Right atrium auricular region (tissue), 2 donors: ENCODE measurements at places on chromosomes 6 and 20.
A peak's percentile ranks its signal among the peaks of the same experiment; 100 is the strongest.

DNA sequence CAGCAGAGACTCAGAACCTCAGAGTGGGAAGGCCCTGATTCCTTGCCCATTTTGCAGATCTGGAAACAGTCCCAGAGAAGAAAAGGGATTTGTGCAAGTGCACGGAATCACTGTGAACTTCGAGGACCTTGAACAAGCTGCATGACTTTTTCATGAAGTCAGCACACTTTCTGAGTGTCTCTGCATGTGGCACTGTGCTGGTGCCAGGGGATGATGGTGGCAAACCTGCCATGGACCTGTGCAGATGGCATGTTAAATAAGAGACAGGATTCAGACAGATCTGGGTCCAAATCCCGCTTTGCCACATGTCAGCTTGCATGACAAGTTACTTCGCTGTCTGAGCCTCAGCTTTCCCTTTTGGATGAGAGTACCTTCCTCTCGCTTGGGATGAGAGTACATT lies 26.8 kb downstream of the ZNF831 start:
- H3K4me1 ChIP-seq, result no peaks in the 10 kb centered on the region
- H3K27ac ChIP-seq, result no peak overlapping the region
- DNase-seq, result peak; percentile 54
- no peak overlapping the region for H3K4me3 ChIP-seq
- no peaks in the 10 kb centered on the region for H3K27me3 ChIP-seq
- no peaks in the 10 kb centered on the region for H3K36me3 ChIP-seq

DNA sequence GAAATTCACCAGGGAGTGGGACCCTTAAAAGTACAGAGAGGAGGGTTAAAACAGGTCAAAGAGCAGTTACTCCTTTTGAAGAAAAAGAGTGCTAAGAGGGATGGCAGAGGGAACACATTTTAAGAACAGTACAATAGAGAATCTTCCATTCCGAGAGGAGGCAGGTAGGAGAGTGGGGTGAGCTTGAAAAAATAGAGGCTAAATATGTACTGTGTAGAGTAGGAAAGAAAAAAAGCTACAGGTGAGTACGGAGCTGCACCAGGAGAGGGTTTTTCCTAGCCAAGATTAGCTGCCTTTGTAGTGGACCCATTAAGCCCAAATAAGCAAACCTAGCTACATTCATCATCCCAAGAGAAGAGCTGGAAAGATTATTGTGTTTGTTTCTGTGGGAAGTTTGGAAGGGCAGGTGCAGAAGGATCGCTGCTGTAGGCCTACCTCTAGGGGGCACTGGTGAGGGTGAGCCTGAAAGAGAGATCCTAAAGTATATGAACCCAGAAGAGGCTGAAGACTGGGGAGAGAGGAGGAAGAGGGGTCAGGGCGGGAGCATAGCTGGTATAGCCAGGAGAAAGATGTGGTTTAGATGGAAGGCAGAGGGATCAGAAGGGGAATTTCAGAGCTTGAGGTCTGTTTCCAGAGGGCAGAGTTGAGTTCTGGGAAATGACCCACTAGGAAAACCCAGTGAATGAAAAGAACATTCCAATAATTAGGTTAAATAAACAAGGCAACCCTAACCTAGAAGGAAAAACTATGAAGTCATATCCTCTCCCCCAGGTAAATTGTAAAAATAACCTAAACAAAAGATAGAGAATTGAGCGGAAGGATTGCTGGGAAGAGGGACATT lies 50.2 kb upstream of the HINT3 start:
- no peak for DNase-seq
- H3K4me3 ChIP-seq, result no peak overlapping the region
- H3K4me1 ChIP-seq, result no peaks in the 10 kb centered on the region
- H3K36me3 ChIP-seq, result no peaks in the 10 kb centered on the region
- no peak overlapping the region for H3K27ac ChIP-seq

DNA sequence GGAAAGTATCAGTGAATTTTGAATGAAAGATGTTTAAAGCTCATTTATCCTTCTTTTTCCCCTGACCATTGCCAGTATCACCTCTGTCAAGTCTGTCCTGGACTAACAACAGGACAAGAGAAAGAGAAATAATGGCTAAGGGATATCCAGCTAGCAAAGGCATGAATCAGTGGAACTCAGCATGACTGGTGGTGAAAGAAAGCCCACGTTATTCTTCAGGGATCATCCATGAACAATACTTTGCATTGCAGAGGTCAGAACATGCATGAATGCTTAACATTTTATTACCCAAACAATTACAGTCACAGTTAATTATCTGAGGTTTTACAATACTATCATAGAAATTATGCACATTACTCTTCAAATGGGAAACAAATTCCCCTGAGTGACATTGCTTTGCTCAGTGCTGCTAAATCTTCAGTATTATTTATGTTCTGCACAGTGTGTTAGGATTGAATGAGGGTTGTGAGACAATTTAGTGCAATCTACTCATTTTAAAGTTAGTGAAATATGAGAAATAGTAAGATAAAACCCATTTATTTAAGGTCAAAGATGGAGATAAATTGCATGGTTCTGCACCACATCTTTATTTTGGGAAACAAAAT lies 350.7 kb downstream of the KHDRBS2 start:
- H3K4me1 ChIP-seq, result no peaks in the 10 kb centered on the region
- no peak overlapping the region for H3K4me3 ChIP-seq
- H3K27me3 ChIP-seq, result no peaks in the 10 kb centered on the region
- H3K36me3 ChIP-seq, result no peaks in the 10 kb centered on the region
- no peak overlapping the region for H3K27ac ChIP-seq

GRCh38 chr20:48761023-48761785 lies 66.6 kb downstream of the PREX1 start:
- no peaks in the 10 kb centered on the region for H3K36me3 ChIP-seq
- no peaks in the 10 kb centered on the region for H3K4me1 ChIP-seq
